ENCODE measurements at places on chromosomes 5 and 9.

- DNase-seq = no peak
These were observed 60.7 kb upstream of the ANGPTL2 start for GRCh38 chr9:127182901-127183746.

DNA sequence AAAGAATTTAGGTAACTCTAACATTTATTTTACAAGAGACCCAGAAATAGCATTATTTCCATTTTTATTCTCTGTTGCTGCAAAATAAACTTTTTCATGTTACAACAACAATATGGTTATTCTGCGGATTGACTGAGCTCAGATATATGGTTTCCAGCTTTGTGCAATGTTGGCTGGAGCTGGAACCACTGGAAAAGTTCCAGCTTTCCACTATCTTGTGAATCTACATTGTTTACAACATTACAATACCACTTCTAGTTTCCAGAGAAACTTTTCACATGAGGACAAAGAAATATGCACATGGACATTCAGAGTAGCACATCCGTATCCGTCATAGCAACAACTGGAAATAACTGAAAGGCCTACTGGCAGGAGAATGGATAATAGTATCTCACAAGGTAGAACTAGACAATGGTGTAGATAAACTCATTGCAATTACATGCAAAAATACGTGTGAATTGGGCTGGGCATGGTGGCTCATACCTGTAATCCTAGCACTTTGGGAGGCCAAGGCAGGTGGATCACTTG is 436.1 kb upstream of the ADAMTS16 start:
- no peak for DNase-seq

- no peak for DNase-seq
These were observed 31.9 kb upstream of the PCSK5 start for GRCh38 chr9:75858497-75859092.

GRCh38 chr5:126503602-126504104 is 80.4 kb downstream of the GRAMD2B start:
- DNase-seq = no peak

GRCh38 chr5:172175263-172175719 is 12.7 kb downstream of the STK10 start:
- DNase-seq = peak; percentile 89

DNA sequence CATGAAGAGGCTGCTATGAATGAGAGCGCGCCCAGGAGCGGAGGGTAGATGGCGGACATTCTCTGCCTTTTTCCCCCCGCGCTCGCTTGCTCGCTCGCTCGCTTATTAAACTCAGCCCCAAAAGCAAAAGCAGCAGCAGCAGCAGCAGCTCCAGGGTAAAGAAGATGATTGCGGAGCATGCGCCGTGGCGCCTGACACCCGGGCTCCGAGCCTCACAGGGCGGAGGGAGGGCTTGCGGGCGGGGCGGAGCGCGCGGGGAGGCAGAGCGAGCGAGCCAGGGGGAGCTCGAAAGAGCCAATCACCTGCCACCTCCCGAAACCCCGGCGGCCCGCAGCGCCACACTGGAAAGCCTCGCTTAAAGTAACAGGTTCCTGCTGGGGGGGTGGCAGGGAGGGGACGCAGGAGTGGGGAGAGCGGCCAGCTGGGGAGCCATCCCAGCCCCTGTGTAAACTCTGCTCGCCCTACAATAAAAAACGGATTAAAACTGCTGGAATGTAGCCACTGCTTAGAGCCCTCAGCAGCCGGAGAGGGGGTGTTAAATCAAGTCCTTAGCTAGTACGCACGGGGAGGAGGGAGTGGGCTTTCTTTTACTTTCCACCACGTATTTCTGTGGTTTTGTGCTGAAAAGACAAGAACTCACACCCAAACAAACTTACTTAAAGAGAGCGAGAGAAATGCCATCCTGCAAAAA is at the start of gene MLLT3:
MLLT3 (minus strand) TSS at position 170 of the 691 bp plus-strand sequence.
- DNase-seq = peak; percentile 96

DNA sequence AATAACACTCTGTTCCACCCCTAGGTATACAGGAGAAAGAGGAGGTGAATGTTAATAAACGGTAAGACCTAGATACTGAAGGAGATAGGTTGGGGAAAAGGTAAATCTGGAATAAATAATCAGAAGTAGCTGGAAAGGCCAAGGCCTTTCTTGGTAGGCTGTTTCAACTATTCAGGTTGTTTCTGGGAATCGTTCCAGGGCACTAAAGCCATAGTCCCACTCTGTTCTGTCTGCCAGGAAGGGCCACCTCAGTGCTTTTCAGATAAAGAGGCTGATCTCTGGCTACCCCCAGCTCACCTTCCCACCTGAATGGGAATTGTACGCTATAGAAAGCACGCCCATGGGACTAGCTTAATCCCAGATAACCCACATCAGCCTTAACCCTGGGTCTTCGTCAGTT is 32.9 kb downstream of the DCAF12 start:
- no peak for DNase-seq

DNA sequence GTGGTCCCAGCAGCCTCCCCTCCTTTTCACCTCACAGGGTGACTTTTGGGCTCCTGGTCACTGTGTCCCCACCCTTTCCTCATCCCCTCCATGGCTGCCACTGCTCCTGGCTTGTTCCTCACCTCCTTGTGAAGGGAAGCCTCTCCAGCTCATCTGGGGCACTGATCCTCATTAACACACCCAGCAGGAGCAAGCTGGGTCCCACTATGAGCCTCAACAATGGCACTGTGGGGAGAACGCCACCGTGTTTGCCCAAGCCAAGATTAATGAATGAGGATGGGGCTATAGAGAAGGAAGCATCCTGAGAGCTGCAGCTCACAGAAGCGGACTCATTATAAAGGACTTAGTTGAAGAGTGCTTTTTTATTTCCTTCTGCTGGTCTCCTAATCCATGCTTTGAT is 118.4 kb downstream of the MARCHF11 start:
- DNase-seq = no peak

- no peak for DNase-seq
These were observed 78.4 kb downstream of the SLC38A9 start for GRCh38 chr5:55633574-55634208.

DNA sequence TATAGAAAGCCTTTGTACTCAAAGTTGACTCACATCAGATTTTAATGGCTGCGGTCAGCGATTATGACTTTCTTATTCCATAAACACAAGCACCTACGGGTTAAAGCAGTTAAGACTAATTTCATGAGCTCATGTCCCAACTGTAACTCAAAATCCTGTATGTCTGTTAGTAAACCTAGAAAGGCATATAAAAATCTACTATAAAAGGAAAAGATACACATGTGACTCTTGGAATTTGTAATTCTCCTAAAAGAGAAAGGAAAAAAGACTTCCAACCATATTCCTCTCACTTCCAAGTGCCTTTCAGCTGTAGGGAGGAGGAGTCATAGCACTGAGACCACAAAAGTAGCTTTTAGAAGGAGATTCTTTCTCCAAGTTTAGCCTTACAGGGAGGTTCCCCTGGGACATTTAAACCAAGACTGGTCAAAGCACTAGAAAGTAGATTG is 129.1 kb downstream of the EBF1 start:
- DNase-seq = no peak

DNA sequence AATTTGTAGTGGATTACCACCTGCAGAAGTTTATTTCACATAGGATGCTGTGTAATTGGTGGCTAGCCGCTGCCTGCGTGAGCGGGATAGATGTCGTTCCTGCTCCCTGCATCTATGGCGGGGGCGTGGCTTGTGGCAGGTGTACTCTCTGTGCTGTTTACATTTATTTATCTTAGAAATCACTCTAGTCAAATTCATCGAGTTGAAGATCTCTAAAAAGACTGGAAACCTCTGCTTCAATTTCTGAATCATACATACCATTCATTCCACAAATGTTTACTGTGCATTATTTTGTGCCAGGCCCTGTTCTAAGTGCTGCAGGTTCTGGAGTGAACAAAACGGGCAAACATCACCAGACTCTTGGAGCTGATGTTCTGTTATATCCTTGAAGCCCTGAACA is 11.9 kb downstream of the ROPN1L start:
- no peak for DNase-seq

GRCh38 chr5:9500625-9501024 is 45.2 kb downstream of the SEMA5A start:
- DNase-seq = no peak

DNA sequence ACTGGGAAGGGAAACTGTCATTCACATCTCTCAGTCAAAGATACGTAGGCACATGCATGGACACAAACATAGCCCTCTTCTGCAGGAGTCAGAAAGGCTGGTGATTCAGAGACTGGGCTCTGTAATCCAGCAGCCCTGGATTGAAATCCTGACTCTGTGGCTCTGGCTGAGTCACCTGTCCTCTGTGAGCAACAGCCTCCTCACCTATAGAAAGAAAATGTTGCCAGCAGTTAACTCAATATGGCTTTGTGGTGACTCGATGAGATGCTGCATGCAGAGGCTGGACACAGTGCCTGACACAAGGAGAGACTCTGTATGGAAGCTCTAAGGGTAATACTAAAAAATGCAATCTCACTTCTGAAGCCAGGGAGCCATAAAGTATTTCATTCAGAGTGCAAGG is 23.9 kb upstream of the CDKN2AIPNL start:
- DNase-seq = no peak

DNA sequence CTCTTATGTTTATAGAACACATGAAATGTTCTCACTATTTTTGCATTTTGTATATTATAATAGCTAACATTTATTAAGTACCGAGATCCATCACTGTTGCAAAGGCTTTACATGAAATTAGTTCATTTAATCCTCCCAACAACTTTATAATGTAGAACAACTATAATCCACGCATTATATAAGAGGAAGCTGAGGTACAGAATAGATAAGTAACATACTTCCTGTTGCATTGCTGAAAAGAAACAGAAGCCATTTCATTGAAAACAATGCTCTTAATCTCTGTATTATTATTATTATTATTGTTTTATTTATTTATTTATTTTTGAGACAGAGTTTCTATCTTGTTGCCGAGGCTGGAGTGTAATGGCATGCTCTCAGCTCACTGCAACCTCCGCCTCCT is 7.9 kb upstream of the INSYN2B start:
- no peak for DNase-seq

- no peak for DNase-seq
These were observed 294.7 kb downstream of the KIF4B start for GRCh38 chr5:155308289-155308688.

GRCh38 chr9:133843751-133844397 is 105.7 kb upstream of the SARDH start:
- no peak for DNase-seq

Data from activated T-cell treated with anti-CD3 and anti-CD28 coated beads for 24 hours (primary cell).